ENCODE measurements at places on chromosomes 1 and 21.

- DNase-seq = no peak
Measured at GRCh38 chr1:233357595-233358397, 30.3 kb downstream of the MAP3K21 start.

- no peak for DNase-seq
Measured at GRCh38 chr21:14241297-14241696, 25.3 kb downstream of the RBM11 start.

DNA sequence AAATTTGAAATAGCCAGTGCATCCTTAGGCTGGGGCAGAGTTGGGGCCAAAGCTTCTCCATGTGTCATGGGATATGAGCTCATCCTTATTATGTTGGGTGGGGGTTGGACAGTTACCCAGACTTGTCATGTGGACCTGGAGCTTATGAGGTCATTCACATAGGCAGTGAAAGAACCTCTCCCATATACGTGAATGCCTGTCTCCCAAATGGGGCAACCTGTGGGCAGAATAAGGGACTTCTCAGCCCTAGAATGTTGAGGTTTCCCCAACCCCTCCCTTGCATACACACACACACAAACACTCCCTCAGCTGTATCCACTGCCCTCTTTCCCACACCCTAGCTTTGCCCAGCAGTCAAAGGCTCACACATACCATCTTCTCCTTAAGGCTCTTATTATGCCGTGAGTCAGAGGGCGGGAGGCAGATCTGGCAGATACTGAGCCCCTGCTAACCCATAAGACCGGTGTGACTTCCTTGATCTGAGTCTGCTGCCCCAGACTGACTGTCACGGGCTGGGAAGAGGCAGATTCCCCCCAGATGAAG is 2.3 kb upstream of the IVL start:
- peak; percentile 32 for DNase-seq

GRCh38 chr1:235763962-235764361 is 102.7 kb downstream of the LYST start:
- no peak for DNase-seq

- DNase-seq = no peak
Measured at GRCh38 chr1:216293683-216294082, 129.6 kb downstream of the USH2A start.

DNA sequence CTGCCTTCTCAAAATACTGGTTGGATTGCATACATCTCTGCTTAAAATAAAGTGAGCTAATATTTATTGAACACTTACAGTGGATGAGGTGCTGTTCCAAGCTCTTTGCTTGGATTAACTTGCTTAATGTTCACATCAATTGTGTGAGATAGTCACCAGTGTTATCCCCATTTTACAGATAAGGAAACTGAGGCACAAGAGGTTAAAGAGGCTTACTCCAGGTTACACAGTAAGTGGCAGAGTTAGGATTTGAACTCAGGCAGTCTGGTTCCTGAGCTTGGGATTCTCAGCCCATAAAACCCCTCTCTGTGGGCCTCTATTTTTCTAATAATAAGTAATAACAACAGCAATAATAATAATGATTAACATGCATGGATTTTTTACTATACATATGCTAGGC is 13.6 kb upstream of the FAAH start:
- no peak for DNase-seq

DNA sequence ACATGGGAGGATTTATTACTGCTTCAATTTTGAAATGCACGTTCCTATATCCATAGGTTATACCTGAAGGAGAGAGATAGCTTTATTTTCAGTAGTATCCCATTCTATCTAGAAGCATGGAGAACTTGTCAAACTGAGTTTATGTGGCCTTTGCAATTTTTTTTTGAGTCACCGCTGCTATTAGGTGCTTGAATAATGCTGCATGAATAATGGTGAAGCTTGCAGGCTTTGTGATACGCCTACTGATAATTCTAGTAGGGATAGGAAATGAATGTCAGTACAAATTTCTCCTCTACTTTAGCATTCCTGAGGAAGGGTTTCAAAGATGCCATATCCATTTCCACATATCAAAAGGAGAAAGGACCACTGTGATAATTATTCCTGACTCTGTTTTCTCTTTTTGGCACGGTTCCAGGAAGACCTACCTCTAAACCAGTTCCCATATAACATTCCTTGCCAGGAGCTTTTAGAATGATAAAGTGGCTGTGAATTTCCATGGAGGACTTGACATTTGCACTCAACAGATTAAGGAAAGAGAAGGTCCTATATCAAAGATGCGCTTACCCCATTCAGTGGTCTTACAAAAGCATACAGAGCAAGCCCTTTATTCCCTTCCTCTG is 83.5 kb downstream of the SPATA46 start:
- DNase-seq = no peak

- DNase-seq = peak; percentile 50
Measured at GRCh38 chr1:206489980-206490770, 17.2 kb upstream of the RASSF5 start.

- DNase-seq = no peak
Measured at GRCh38 chr1:217856342-217857034, 225.3 kb downstream of the SPATA17 start.

DNA sequence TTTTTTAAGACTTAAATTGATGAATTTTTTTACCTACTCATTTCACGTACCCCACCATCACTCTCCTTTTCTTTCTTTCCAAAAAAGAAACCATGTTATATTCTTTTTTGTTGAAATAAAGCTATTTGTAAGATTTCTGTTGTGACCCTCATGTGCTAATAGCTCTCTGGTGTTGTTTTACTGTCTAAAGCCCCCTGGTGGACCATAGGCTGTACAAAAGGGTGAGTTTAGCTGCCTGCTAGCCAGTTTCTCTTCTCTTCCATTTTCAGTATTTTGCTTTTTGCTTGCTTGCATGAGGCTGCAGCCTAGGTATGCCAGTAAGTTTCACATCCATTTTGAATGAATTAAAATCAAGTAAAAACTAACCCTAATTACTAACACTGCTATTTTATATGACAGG is 15.6 kb upstream of the VAMP3 start:
- DNase-seq = no peak

DNA sequence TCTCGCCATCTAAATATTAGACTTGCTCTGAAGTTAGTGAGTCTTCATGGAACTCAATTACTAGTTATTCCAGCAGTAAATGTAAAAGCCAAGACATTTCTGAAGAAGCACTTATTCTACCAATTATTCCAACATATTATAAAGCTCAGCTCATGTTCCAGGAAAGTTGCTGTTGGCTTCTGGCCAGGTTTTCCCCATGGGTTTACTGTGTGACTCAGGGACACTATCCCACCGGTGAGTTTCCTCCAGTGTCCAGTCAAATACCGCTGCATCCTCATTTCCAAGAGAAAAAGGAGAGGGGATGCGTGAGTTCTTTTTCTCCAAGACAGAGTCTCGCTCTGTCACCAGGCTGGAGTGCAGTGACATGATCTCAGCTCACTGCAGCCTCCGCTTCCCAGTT is 9.2 kb upstream of the HHIPL2 start:
- DNase-seq = no peak

GRCh38 chr1:92210701-92211100 is 7.0 kb upstream of the C1orf146 start:
- DNase-seq = peak; percentile 4

DNA sequence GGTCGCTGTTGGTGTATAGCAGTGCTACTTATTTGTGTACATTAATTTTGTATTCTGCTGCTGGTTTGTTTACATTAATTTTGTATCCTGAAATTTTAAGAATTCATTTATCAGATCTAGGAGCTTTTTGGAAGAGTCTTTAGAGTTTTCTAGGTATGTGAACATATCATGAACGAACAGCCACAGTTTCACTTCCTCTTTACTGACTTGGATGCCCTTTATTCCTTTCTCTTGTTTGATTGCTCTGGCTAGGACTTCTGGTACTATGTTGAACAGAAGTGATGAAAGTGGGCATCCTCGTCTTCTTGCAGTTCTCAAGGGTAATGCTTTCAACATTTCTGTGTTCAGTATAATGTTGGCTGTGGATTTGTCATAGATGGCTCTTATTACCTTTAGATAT is 1757.9 kb downstream of the BRINP3 start:
- no peak for DNase-seq

- DNase-seq = no peak
Measured at GRCh38 chr1:30753660-30754123, 3.9 kb downstream of the LAPTM5 start.

- DNase-seq = no peak
Measured at GRCh38 chr1:63878932-63879331, 105.1 kb downstream of the ROR1 start.

- no peak for DNase-seq
Measured at GRCh38 chr1:181448461-181448860, 34.9 kb upstream of the CACNA1E start.

GRCh38 chr1:245589316-245589715 is 434.5 kb downstream of the KIF26B start:
- no peak for DNase-seq

- no peak for DNase-seq
Measured at GRCh38 chr21:34365809-34366208, 2.0 kb downstream of the KCNE2 start.

DNA sequence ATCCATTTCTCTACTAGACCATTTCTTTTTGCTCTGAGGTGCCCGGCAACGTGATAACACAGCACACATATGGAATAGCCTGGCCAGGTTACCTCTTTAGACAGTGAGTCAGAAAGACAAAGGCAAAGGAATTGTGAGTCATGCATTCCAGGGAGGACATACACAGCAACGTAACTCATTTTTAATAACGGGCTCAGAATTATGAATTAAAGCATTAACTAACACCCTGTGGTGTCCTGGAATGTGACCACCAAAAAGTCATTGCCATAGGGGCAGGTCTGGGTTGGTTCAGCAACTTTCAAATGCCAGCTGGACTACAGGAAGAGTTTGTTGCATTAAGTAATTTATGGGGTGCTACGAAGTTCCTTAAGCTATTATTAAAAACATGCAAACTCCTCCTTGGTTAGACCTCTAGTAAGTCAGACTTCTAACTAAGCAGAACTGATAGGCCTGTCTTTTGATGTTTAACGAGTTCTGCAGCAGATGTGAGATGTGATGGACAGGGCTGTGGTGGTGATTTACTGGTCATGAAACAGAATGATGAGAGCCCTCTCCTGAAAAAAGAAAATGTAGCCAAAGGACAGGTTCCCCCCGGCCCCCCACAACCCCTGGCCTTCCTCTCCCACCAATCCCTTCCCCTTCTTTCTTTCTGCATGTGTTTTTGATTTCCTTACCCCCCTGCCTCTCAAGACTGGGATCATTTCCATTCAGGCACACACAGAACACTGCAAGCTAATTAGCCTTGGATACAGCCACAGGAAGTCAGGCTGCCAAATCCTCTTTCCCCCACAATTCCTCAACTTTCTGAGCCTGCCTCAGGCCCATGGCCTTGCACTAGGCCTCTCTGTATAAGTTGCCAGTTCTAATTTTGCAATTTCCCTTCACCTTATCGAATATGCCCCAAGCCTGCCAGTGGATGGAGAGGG is 88.9 kb upstream of the HAO2 start:
- peak; percentile 92 for DNase-seq

- DNase-seq = no peak
Measured at GRCh38 chr1:198876371-198876871, 237.6 kb downstream of the PTPRC start.
